ENCODE measurements at places on chromosomes 16 and 17.

- H3K4me3 ChIP-seq, result no peak within 1 kb of the TSS
- H3K36me3 ChIP-seq, result no peaks in the 10 kb centered on the region
- no peaks in the 10 kb centered on the region for H3K4me1 ChIP-seq
- no peak within 1 kb of the TSS for H3K27ac ChIP-seq
- no peak for DNase-seq
These were observed at the start of gene KRT33B for GRCh38 chr17:41369713-41370112. Gene KRT33B, minus strand, starts transcription at chr17:41369813. Its CDS starts 63 bp downstream, at chr17:41369750.

DNA sequence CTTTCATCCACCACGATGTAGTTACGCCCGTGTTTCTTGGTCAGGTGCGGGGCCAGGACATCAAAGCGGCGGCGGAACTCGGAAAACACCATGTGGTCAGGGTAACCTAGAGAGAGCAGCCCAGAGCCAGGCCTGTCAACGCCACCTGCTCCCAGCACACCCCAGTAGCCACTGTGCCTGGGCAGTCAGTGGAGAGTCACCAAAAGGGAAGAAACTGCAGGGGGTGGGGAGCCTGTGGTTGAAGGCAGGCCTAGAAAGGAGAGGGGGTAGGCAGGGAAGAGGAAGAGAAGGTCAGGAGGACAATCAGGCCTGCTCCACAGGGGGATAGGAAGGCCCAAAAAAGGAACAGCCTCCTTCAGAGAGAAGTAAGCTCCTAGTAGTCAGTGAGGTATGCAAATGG lies 64.1 kb downstream of the PIPOX start:
- H3K27ac ChIP-seq, result peak overlapping the region; percentile 79
- no peak for DNase-seq
- no peak overlapping the region for H3K4me3 ChIP-seq

- no peak overlapping the region for H3K4me3 ChIP-seq
- H3K27me3 ChIP-seq, result no peaks in the 10 kb centered on the region
- no peak for DNase-seq
- H3K36me3 ChIP-seq, result no peaks in the 10 kb centered on the region
- peak overlapping the region; percentile 76 for H3K27ac ChIP-seq
These were observed 73.1 kb downstream of the CDH13 start for GRCh38 chr16:82699711-82700495.

- H3K27me3 ChIP-seq, result no peaks in the 10 kb centered on the region
- H3K27ac ChIP-seq, result no peak overlapping the region
- no peak for DNase-seq
- no peaks in the 10 kb centered on the region for H3K36me3 ChIP-seq
- no peak overlapping the region for H3K4me3 ChIP-seq
These were observed 225.2 kb downstream of the GRIN2A start for GRCh38 chr16:9957002-9957401.

Measured in psoas muscle (tissue), 8 donors.